ENCODE measurements at places on chromosomes 4 and X.

DNA sequence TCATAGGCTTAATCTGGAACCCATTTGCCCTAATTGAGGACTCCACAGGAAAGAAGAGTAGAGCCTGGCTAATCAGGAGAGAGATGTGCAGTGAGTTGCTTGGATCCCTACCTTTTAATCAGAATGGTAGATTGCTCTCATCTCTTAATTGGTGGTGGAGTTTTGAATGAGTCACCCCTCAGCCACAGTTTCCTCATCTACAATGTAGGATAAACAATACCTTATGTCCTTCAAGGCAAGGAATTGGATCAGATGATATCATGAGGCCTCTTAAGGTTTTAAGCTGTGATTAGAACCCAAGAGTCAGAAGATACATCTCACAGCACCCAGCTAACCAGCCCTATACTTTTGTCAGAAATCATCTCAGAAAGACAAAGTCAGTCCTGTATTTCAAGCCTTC, 39.1 kb downstream of the PDGFRA start:
- DNase-seq: no peak

DNA sequence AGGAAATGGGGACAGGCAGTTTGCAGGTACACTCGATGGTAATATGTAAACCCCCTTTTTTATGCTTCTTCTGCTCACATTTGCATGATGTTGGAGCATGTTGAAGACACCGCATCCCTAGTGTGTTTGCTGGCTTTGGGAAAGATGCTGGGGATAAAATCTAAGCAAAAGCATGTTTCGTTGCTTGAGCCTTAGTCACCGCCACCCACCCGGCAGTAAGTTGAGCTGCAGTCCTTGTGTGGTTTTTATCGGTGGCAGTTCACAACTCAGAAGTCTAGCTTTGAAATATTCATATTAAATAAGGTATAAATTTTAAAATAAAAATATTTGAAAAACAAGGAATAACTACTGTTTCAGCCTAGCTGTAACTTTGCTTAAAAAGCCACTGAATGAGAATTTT, 21.7 kb upstream of the MND1 start:
- no peak for DNase-seq

GRCh38 chrX:132092439-132093065, 35.3 kb downstream of the FRMD7 start:
- peak; percentile 0 for DNase-seq

- DNase-seq: no peak
Observed at GRCh38 chr4:67055319-67055718, 490.0 kb downstream of the CENPC start.

DNA sequence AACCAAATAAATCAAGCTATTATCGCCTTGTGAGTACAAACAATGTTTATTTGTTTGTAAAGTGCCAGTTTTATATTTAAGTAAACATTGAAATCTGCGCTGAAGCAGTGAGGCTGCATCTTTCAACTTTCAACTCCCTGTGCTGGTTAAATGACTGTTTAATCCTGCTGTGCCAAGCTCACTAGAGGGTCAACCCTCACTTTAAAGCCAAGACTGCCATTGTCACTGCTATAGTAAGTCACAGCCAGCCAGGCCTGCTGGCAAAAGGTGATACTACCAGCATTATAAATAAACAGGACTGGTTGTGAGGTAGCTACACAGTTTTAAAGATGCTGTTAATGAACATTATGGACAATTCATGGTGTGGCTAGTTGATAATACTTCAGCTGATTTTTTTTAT, 34.6 kb downstream of the EFHC2 start:
- no peak for DNase-seq

DNA sequence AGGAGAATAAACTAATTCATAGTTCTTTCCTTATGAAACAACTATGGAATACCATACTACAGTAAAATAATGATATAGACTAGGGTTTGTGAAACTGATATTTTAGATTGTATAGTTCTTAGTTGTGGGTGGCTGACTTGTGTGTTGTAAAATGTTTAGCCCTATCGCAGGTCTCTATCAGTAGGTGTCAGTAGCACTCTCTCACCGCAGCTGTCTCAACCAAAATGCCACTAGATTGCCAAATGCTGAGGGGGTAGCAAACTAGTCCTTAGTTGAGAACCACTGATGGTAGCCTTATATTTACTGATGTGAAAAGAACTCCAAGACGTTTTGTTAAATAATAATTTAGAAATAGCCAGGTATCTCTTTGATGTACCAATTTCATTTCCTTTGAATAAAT, 48.1 kb downstream of the RHOXF2B start:
- DNase-seq: no peak

DNA sequence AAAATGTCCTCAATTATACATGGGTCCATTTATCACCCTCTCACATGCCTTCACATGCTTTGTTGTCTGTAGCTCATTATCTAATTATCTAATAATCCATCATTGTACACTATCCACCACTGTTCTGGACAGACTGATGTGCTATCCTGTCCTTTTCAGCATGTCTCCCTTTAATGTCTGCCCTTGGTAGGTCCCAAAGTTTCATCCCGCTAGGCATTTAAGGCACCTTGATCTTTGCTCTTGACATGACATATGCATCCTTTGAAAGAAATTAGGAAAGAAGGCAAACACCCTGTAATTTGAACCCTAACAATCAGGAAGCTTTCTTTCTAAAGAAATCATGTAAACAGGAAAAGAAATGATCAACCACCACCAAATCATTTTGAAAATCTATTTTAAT, 5.7 kb downstream of the CHST7 start:
- no peak for DNase-seq

GRCh38 chr4:25872851-25873631, 10.3 kb upstream of the SEL1L3 start:
- DNase-seq: no peak

DNA sequence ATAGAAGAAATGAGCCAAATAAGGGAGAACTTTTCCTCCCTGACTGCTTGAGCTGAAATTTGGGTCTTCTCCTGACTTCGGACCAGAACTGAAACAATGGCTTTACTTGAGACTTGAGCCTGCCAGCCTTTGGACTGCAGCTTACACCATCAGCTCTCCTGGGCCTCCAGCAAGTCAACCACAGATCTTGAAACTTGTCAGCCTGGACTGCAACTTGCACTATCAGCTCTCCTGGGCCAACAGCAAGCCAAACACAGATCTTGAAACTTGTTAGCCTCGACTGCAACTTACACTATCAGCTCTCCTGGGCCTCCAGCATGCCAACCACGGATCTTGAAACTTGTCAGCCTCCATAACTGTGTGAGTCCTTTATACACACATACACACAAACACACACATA, 425.9 kb upstream of the PCDH7 start:
- DNase-seq: no peak

- DNase-seq: no peak
Observed at GRCh38 chrX:48749182-48749581, 12.4 kb upstream of the GLOD5 start.

- no peak for DNase-seq
Observed at GRCh38 chr4:5992828-5993321, 25.4 kb downstream of the C4orf50 start.

GRCh38 chr4:94540476-94540875, 88.7 kb downstream of the PDLIM5 start:
- DNase-seq: no peak

DNA sequence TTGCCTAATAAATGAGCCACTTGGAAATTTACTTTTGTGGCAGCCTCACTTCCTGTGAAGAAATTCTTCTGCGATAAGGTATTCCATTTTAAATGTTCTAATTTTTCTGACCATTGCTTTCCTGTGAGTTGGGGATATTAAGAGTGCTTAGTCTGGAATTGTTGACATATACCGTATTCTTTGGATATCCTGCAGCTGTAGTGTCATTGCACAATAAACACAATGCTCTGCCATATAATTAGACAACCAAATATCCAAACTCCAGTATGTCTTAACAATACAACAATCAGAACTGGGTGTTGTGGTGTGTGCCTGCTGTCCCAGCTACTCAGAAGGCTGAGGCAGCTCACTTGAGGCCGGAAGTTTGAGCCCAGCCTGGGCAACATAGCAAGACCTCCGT, 99.4 kb downstream of the LUZP4 start:
- no peak for DNase-seq

DNA sequence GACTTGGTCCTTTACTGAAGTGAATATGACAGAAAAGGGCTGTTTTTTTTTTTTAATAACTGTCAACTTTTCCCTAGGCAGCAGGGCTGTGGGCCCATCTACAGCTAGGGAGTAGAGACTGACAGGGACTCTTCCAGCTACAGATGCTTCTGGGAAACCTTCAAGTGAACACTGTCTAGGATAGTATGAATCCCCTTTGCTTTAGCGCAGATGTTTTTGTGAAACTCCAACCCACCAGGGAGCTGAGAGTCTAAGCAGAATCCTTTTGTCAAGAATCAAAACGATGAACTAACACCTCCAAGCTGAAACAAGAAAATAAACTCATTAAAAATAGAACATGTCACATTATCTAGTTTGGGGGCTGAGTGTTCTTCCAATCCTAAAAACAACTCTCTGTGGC, 219.7 kb upstream of the FGF13 start:
- DNase-seq: no peak

GRCh38 chr4:101419336-101420135, 72.2 kb upstream of the PPP3CA start:
- DNase-seq: no peak

GRCh38 chr4:133130171-133130570, 18.9 kb upstream of the PCDH10 start:
- DNase-seq: no peak

GRCh38 chr4:121875652-121876051, 5.4 kb upstream of the BBS7 start:
- DNase-seq: no peak

DNA sequence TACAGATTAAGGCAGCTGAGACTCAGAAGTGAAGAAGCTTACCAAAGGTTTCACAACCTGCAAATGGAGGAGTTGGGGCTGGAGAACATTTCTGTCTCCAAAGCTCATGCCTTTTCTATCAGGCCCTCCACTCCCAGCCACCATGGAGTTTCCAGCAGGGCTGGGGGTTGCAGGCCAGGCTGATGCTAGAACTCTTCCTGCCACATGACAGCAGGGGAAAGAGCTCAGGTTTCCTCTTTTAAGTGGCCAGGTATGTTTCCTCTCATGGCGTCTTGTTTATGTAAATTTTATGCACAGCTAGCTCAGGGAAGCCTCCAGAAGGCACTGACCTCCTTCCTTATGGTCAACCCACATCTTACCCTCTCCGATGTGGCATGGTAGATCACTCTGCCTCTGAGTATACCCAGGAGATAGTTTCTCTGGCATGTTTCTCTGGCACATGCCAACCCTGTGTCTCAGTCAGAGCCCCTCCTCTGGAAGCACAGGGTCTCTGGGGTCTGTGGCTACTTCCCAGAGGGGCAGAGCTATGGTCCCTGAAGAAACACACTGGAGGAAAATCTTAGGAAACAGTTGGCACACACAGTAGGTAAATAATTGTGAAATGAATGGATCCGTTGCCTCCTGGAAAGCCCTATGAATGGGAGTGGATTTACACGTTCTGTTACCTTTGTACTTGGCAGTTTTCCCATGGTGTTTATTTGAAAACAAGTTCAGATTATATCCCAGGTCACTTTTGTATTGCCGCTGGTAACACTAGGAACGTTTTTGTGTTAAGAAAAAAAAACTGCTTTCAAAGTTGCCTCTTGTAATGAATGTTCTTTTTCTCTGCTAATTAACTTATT, 28.9 kb downstream of the PDK3 start:
- no peak for DNase-seq

DNA sequence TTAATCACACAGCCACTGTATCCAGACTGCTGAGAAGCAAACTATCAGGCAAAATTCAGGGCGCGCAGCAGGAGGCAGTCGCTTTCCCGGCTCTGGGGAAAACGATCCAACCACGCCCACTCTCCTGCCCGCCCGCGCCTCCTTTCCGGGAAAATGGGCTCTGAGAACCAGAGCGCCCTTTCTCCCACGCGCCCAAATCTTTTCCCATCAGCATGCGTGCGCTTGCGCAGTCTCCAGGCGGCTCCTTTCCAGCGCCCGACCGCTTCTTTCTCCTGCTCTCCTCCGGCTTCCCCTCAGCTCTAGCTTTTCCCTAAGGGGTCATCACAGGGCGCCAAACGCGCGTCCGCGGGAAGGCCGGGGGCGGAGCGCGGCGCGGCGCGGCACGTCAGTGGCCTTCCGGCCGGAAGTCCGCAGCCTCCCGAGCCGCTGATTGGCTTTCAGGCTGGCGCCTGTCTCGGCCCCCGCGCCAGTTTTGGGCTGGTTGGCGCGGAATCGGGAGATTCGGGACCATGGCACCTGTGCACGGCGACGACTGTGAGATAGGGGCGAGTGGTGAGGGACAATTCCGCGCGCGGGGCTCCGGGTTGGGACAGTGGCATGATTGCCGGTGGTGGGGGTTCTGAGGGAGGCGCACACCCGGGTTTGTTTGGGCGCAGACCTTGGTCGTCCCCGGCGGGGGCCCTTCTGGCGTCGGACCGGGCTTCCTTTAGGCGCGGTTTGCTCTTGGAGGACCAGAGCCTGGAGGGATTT, at the start of gene POLA1:
TSS of gene POLA1 (plus strand) at position 466 of the 750 bp plus-strand sequence. CDS start at position 510, 44 bp downstream.
- DNase-seq: peak; percentile 68

DNA sequence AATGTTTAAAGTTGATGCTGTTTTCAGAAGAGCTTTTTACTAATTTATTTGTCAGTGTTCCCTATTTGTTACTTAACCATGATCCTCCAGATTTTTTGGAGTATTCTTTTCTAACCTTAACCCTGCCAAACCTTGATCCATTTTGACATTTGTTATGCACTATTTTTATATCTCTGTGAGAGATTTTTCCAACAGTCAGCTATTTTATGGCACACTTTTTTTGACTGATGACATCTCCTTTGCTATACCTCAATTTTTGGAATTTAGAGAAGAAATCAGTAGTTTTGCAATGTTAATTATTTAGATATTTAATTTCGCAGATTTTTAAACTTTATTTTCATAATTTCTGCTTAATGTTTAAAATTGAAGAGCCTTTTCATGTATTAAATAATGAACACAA, 66.0 kb downstream of the CPEB2 start:
- no peak for DNase-seq

GRCh38 chr4:137300776-137301175, 231.5 kb downstream of the PCDH18 start:
- no peak for DNase-seq

DNA sequence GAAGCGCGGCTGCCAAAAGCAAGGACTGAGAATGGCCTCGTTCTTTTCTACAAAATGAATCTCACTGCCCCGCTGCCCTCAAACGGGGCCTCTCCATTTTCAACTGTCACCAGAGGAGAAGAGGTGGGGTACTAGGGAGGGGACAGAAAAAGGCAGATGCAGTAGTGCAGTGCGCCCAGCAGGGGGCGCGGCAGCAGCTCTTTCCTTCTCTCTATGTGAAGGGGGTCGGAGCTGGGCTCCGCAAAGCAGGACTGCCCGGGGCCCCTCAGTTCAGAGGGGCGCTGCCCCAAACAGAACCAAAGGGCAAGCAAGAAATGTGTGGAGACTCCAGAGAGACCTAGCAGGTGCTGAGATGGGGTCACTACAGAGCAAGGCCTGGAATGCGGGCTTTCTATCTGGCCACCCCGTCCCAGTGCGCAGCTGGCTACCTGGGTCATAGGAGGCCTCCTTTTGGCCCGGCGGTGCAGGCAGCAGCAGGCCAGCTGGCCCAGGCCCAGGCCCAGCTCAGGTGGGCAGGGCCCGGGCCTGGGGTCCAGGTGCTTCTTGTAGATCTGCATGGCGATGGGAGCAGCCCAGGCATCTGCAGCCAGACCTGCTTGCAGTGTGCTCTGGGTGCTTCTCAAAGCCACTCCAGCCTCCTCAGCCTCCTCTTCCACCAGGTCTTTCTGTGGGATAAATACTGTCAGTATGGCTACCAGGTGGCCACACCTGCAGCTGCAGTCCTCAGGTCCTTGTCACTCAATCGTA, 5.9 kb downstream of the IRAK1 start:
- no peak for DNase-seq
